ENCODE measurements at places on chromosomes 1 and 21. TPM values are rescaled to one million over a fixed set of nuclear protein-coding genes. Genes with fewer than 3 reads are reported as not detected.
A peak's percentile ranks its signal among the peaks of the same experiment; 100 is the strongest.

GRCh38 chr1:15849775-15850324 is 2.3 kb downstream of the SPEN start:
- DNase-seq: peak; percentile 39

The PYGO2 gene
- total RNA-seq: 15.3 TPM

The RORC gene
- total RNA-seq: 2.3 TPM

The PLA2G4A gene
- total RNA-seq: 6.7 TPM

The ZNF683 gene
- not detected for total RNA-seq

The FBLIM1 gene
- 82.8 TPM for total RNA-seq

GRCh38 chr1:177801790-177802189 is 168.1 kb downstream of the SEC16B start:
- DNase-seq: no peak

DNA sequence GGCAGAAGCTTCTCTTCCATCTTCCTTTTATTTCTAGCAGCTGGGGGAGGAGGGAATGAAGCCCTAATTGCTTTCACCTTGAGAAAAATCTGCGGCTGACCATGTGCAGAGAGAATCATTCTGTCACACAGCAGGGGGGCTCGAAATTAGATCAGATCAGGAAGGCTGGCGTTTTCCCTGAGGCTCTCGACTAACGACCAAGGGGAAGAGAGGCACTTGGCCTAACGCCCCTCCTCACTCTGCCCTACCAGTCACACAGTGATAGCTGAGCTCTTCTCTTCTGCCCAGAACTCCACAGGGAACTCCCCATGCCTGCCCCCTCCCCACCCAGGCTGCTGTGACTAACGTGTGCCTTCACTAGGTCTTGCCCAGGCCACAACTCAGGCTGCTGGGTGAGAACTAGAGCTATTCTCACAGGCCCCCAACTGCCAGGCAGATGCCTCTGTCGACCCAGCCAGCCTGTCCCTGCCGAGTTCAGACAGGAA is 26.5 kb upstream of the KHDRBS1 start:
- DNase-seq: no peak

The LY9 gene
- total RNA-seq: 0.65 TPM

The SELENBP1 gene
- total RNA-seq: 82.2 TPM

The ZBTB7B gene
- total RNA-seq: 49.6 TPM

DNA sequence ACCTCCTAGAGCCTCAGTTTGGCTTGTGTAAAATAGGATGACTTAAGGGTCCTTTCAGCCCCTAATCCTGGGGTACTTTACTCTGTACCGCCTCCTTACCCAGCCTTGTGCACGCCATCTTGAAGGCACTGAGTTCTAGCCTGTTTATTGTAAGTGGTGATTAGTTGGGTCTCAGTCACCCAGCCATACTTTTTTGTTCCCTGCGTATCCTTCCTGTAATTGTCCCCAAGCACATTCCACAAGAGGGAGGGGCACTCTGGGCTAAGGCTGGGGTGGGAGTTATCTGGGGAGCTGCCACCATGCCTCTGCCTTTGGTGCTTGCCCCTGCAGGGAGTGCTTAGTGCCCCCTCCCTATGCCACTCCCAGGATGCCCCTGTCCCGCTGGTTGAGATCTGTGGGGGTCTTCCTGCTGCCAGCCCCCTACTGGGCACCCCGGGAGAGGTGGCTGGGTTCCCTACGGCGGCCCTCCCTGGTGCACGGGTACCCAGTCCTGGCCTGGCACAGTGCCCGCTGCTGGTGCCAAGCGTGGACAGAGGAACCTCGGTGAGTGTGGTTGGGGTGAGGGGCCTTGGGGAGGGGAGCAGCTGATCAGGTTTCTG is 856 bp downstream of the FDPS start:
- peak; percentile 59 for DNase-seq

DNA sequence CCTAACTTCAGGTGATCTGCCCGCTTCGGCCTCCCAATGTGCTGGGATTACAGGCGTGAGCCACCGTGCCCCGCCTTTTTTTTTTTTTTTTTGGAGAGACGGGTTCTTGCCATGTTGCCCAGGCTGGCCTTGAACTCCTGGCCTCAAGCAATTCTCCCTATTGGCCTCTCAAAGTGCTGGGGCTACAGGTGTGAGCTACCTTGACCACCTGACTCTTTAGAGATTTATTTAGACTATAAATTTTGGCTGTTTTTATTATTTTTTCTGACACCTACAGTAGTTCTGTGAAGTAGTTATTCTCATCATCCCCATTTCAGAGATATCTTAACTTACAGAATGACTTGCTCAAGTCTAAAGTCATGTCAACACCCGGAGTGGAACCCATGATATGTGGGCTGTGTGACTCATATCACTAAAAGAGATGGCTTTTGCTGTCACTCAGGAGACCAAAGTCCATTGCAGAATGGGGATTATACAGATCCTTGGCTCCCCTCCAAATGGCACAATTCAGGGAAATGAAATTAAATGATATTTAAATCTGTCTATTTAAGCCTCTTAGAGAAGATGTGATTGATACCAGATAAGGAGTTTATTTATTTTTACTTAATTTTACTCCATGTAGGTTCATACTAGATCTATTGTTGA is 93.2 kb downstream of the CTH start:
- DNase-seq: no peak

The IQCC gene
- total RNA-seq: 0.97 TPM

The ATP6V1G3 gene
- not detected for total RNA-seq

GRCh38 chr21:45279446-45280177 is 8.1 kb downstream of the POFUT2 start:
- no peak for DNase-seq

The DEPDC1 gene
- total RNA-seq: not detected

The NFIA gene
- total RNA-seq: 94.1 TPM

DNA sequence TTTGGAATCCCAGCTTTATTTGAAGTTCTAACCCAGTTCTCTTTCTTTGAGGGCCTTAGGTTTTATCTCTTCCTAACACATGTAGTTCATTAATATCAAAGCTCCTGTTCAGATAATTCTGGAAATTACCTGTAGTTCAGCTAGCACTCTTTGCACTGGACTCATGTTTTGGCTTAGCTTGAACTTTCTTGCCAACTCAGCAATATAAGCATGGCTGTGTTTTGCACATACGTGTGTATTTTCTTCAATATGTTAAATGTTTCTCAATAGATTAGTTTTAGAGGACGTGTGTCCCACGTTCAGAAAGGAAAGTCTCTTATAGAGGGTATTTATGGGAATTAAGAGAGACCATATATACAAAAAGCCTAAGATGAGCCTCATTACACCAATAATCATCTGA is 271.8 kb upstream of the USP25 start:
- DNase-seq: no peak

- DNase-seq: no peak
Measured at GRCh38 chr21:31213787-31214186, 130.3 kb downstream of the TIAM1 start.

- DNase-seq: no peak
Measured at GRCh38 chr1:42325014-42325402, 10.0 kb downstream of the FOXJ3 start.

The SLC1A7 gene
- 0.85 TPM for total RNA-seq

GRCh38 chr1:19179597-19180264 is 30.3 kb downstream of the UBR4 start:
- no peak for DNase-seq

DNA sequence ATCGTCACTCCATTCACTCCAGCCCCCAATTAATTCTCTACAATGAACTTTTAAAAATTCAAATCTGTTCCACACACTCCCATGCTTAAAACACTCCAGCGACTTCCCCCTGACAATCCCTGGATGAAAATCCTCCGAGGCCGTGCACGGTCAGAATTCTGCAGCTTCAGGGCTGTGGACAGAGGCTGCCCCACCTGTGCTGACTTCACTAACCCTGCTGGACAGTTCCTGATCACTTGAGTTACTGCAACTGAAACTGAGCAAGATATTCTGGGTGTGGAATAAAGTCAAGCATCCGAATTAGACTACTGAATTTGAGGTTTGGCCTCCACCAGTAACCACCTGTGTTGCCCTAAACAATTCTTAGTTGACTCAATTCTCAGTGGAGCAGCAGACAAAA is 1.0 kb upstream of the JAK1 start:
- DNase-seq: no peak

GRCh38 chr21:34499116-34499515 is 12.9 kb downstream of the KCNE1 start:
- no peak for DNase-seq

The FAM43B gene
- 3.3 TPM for total RNA-seq

GRCh38 chr1:28199328-28200233 is 23.1 kb upstream of the PTAFR start:
- no peak for DNase-seq

GRCh38 chr1:23619299-23620188 is 60.2 kb upstream of the ID3 start:
- peak; percentile 40 for DNase-seq

DNA sequence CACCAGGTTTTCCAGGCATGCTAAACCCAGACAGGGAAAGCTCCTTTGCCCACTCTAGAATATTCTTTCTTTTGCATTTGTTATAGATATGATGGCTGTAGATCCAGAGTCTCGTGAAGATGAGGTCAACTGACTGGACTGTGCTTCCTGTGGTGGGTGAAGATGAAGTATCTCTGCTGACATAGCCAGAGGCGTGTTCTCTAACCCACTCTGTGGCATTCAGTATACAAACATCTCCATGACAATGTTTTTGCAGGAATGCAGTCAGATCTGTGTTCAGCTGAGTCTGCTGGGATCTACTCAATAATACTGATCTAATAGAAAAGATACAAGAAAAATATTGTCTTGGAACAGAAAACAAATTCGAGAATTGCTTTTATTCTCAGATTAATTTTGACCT is 11.3 kb downstream of the RWDD2B start:
- DNase-seq: no peak

The HES3 gene
- not detected for total RNA-seq

- DNase-seq: no peak
Measured at GRCh38 chr21:14376854-14377253, 6.1 kb downstream of the HSPA13 start.

- DNase-seq: peak; percentile 99
Measured at GRCh38 chr1:179954493-179955286, at the start of gene CEP350. Gene CEP350, plus strand, starts transcription at chr1:179954810. Its CDS starts 31,372 bp downstream, at chr1:179986182.

The SLC6A9 gene
- total RNA-seq: 3.1 TPM

DNA sequence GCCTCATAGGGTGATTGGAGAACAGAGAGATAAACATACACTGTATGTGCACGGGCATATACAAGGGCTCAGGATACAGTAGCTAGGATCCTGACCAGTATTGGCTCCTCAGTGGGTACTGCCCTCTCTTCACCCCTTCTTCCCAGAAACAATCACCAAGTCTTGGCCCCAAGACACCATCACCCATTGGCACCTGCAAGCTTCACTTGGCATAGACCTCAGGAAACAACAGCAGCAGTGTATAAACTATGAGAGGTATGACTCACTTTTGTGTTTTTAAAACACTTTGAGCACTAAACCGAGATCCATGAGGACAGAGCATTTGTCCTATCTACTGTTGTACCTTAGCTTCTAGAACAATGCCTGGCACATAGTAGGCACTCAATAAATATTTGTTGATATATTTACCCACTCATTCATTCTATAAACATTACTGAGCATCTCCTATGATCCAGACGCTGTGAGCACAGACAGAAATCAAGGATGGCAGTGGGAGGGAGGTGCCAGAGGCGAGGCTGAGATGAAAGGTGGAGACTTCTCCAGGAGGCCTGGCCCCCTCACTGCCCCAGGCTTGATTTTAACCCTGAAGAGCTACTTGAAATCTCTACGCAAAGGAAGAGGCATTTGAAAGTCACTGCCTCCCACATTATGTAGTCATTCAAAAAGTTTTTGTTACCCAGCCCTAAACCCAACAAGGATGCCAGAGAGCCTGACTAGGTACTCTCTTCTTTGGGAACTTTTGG is 95.2 kb downstream of the CAMK2N1 start:
- DNase-seq: no peak

GRCh38 chr1:109341944-109342930 is 35.4 kb upstream of the MYBPHL start:
- no peak for DNase-seq

DNA sequence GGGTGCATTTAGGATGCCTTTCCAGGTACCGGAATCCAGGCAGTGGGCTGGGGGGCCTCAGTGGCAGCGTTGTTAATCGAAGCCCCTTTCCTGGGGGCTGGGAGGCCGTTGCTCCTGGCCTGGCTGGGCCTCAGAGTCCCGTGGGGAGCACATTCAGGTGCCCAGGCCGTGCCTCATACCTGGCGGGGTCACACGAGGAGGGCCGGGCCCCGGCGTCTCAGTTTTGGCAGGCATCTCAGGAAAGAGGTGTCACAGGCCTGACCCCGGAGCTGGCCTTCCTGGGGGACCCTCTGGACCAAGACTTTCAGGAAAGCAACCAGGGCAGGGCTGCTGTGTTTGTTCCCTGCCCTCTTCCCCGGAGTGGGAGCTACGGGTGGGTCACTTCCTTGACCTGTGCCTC is 4.1 kb downstream of the NBL1 start:
- DNase-seq: peak; percentile 17

The EDN2 gene
- 0.18 TPM for total RNA-seq

DNA sequence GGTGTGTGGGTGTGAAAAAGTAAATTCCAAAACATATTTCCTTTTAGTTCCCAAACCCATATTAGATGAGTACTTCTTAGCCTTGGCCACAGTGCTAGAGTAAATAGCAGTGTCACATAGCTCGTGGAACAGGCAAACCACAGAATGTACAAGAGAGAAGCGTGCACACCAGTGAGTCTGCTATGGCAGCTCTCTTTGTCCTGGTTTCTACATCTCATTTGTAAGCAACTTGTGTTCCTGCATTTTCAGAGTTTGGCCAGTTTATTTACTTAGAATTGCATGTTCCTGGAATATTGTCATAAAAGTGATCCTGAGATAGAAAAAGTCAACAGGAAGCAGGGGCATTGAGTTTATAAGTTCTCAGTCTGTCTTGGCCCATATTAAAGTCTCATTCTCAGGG is 142.1 kb downstream of the DHRS3 start:
- DNase-seq: no peak

GRCh38 chr1:206116191-206116872 is 856 bp downstream of the AVPR1B start:
- no peak for DNase-seq

The CD160 gene
- total RNA-seq: not detected

The PRDM15 gene
- total RNA-seq: 6.5 TPM

The PTPN14 gene
- total RNA-seq: 17.8 TPM

DNA sequence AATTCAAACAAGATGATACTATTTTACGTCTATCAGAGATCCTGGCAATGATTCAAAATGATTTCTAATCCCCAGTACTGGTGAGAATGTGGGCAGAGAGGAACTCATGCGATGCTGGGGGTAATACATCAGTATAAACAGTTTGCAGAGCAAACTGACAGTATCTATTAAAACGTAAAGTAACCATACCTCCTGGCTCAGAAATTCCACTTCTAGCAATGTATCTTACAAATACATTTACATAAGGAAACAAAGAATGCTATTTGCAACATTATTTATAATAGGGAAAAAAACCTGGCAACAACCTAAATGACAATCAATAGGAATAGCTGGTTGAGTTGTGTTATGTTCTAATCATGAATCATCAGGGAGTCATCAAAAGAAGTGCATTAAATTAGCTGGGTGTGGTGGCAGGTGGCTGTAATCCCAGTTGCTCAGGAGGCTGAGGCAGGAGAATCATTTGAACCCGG is 15.9 kb downstream of the RCAN1 start:
- no peak for DNase-seq

The TNFSF4 gene
- 1.9 TPM for total RNA-seq
